ENCODE measurements at places on chromosomes 5 and 9.

DNA sequence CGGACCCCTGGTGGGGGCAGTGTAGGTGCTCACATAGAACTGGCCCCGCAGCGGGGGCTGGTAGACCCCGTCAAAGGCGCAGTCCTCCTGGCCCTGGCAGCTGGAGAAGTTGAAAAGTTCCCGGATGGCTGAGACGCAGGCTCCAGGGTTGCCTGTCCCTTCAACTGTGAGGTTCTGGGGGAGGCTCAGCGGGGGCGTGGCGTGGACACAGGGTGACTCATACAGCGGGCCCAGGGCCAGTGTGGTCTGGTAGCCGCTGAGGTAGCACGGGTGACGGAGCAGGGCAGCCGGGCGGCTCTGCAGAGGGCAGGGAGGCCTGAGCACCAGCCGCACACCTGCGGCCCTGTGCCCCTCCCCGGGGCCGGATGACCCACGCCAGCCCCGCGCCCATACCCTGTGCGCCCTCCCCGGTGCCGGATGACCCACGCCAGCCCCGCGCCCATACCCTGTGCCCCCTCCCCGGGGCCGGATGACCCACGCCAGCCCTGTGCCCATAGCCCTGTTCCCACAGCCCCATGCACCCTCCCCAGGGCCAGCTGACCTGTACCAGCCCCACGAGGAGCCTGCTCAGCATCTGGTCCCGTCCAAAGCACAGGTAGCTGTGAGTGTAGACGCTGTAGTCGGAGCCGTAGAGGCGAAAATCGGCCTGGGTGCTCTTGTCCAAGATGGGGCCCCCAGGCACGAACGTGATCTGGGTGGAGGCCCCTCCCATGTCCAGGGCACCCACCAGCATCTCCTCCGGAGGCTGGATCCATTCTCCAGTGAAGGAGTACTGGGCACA, 5.0 kb downstream of the ENTPD8 start:
- DNase-seq = peak; percentile 93

GRCh38 chr5:102910240-102911226, 155.4 kb downstream of the PAM start:
- peak; percentile 90 for DNase-seq

GRCh38 chr9:110008663-110009062, 199.3 kb downstream of the C9orf152 start:
- no peak for DNase-seq

- DNase-seq = no peak
Measured at GRCh38 chr9:125820100-125820804, 73.1 kb downstream of the PBX3 start.
